Stimulated activated CD8-positive, alpha-beta memory T cell treated with anti-CD3 and anti-CD28 coated beads, Interleukin-4, amount 100 ng/mL, for 4 hours (primary cell): ENCODE measurements at places on chromosomes 3 and 15.
A peak's percentile ranks its signal among the peaks of the same experiment; 100 is the strongest.

DNA sequence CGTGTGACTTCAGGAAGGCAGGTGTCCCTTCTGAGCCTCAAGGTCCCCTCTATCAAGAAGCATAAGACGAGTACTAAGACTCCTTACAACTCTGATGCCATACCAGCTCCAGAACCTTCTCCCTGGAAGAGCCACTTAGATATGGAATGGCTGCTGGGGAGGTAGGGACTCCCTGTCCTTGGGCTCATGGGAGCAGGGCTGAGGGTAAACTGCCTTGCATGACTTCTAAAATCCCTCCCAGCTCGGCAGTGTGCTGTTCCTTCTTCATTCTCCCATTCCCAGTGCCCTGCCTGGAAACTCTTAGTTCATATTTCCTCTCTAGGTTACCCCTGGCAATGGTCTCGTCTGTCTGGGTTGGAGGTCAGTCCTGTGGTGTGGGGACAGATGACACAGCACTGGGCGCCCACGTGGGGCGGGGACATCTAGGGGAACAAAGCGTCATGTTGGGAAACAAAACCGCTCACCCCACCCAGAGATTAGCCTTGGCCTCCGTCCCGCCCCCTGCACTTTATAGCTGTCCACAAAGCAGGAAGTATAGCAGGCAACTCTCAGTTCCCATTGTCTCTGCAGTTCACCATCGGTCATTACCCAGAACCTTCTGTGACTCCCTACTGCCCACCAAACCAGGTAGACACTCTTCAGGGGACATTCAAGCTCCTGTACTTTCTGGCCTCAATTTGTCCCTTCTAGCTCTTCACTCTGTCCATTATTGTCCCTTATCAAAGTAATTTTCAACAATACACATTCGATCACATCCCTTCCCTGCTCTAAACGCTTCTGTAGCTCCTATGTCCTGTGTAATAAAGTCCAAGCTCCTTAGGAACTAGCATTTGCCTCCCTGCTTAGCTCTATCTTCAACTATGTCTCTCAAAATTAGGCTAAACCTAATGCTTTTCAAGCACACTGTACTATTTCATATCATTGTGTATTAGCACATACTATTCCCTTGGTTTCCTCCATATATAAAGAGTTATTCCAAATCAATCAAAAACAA is 73.8 kb downstream of the IQSEC1 start:
- no peak for DNase-seq

DNA sequence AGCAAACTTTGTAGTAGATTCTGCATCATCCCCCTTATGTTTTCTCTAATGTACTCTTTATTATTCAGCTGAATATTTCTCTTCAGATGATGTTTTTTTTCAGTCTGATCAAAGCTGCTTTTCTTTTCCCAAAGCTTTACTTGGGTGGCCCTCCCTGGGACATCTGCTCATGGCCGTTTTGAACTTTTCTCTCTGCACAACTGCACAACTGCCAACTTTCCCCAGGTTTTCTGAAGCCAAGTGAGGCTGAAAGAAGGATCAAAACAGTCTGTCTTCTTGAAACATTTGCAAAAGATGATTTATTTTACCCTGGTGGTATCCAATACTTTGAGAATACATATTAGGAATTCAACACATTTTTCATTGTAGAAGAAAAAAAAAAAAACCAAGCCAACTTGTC is 43.0 kb downstream of the GASK1A start:
- DNase-seq, result no peak

GRCh38 chr15:34799149-34800101 is 4.1 kb upstream of the ACTC1 start:
- DNase-seq, result no peak

DNA sequence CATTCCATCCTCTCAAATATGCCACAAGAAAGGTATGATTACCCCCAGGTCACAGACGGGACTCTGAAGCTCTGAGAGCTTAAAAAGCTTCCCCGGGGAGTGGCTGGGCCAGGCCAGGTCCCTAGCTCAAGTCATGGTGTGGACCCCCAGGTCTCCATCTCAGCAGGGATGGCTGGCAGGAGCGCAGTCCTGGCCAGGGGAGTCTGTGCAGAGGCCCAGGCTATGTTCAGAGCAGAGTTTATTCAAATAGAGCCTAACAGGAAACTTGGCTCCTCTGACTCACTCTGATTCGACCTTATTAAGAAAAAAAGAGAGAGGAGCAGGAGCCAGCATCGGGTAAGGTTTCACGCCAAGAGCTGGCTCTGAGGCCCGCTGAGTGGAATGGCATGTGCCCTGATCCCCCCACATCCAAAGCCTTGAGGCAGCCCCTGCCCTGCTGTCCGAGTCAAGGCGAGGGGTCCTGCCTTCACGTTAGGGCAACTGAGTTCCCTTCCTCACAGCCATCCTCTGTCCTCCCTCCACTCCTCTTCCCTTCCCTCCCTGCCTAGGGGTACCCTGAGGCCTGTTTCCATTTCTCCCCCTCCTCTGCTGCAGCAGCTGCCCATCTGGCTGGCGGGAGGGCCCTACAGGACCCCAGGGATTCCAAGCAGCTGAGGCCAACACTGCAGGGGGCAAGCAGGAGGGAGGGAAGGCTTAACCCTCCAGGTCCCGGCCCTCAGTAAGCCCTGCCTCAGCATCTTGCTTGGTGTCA is 1.9 kb upstream of the LOXL1 start:
- DNase-seq, result no peak

GRCh38 chr3:108406661-108407206 is 103.7 kb downstream of the MYH15 start:
- DNase-seq, result no peak

DNA sequence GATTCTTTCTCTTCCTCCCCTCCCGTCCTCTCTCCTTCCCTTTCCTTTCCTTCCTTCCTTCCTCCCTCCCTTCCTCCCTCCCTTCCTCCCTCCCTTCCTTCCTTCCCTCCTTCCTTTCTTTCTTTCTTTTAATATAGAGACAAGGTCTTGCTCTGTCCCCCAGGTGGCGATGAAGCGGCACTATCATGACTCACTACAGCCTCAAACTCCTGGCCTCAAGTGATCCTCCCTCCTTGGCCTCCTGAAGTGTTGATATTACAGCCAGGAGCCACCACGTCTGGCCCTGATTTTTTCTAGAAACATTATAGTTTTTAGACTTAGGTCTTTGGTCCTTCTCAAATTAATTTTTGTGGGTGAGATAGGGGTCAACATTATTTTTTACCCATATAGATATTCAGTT is 15.5 kb downstream of the GRM2 start:
- no peak for DNase-seq

DNA sequence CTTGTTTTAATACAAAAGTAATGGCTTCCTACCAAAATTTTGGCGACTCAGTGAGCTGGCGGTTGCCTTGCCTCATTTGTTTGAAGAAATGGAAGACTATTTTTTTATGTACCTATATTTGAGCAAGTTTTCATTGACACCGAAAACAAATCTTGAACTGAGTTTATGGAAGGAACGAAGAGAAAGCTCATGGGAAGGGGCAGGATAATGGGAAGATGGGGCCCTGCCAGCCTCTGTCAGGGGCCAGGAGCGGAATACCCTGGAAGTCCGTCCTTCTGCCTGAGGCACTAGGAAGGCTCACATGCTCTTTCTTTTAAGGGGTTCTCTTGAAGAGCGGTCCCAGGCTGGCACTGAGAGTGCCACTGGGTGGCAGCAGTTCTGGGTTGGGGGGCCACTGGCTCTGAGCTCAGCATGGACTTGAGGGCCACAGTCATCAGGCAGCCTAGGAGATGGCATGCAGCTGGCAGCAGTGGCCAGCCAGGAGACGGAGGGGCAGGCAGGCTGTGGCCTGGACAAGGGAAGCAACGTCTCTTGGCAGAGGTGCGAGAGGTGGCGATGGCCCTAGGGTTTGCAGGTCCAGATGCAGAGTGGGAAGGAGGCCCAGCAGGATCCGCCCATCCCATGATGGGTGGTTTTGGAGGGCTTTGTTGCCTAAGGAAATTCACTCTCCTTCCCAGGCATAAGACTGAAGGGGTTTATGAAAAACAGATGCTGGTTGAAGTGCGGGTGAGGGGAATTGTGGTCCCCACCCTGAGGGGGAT is 41.6 kb downstream of the ISG20 start:
- DNase-seq, result no peak

DNA sequence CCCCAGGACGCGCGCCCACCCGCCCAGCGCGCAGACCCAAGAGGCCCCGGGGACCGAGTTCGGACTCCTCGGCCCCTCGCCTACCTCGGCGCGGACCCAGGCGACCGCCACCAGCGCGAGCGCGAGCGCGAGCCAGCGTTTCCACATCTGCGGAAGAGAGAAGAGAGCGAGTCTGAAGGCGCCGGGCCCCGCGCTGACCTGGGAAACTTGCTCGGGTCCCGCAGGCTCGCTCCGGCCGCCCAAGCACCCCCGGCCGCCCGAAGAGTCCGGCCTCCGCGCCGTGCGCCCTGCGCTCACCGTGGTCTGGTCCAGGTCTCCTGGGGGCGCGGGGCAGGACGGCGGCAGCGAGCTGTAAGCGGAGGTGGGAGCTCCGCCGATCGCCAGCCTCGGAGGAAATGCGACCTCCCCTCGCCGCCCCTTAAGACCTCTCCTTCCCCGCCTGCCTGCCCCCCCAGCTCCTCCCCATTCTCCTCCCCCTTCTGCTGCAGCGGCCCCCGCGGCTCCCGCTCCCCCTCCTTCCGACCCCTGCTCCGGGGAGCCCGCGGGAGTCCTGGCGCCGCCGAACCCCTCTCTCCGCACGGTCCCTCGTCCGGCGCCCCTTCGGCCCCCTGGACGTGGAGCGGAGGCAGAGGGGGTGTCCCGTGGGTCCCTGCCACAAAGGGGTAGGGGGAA is at the start of gene FSTL1:
FSTL1 (minus strand) TSS at position 393 of the 672 bp plus-strand sequence; CDS start at position 147, 246 bp downstream.
- no peak for DNase-seq

GRCh38 chr15:63851431-63851830 is 17.7 kb upstream of the HERC1 start:
- DNase-seq, result no peak

GRCh38 chr15:95175914-95176658 is 944.7 kb downstream of the MCTP2 start:
- DNase-seq, result no peak

DNA sequence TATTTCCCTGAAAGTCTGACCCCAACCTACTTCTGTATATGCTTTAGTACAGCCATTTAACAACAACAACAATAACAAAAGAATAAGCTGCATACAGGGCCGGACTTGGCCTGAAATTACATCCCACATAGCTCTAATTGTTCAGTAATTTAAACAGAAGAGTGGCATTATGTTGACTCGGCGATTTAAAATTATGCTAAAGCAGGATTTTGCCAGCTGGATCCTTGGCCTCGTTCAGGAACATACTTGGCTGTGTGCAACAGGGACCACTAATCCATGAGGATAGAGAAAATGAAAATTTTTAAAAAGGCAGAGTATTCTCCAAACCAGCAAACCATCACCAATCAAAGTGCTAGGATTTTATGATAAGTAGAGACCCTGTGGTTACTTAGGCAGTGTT is 433.1 kb upstream of the RBMS3 start:
- DNase-seq, result no peak

DNA sequence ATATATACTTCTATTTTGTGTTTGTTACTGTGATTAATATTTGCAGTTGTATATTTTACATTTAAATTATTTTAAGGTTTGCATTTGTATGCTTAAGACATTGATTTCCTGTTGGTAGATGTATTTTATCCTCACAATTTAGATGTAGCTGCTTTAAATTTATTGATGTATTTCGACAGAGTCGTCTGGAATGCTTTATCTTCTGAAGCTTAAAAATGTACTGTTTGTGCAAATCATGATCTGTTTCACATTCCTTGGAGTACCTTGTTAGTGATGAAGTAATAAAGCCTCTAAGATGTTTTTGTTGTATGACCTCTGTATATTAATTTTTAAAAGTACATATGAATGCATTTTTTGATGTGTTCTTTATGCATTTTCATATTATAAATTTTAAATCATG is 1.9 kb downstream of the CHD2 start:
- no peak for DNase-seq

DNA sequence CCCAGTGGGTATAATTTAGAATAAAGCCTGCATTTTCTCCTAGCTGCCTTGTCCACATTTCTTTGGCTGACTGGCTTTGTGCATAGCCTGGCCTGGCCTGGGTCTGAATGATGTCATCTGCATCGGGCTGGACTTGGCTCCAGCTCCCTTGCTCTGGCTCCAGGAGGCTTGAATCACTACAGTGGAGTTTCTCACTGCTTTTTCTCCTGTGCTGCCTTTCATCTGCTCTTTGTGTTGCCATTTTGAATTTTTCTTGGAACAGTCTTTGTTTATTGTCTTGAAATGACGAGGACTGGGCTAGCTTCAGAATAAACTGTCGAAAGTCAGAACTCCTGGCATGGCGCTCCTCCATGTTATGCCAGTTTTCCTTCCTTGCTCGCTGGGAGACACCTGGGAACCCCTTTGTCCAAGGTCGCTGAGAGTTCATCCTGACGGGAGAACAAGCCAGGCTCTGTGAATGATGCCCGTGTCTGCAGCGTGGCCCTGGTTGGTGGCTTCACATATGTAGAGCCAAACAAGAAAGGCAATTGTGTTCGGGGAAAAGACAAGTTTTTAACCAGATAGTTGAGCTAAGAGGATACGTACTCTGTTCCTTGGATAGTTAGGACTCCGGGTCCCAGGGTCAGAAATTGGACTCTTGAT is 258.9 kb downstream of the PDZRN3 start:
- no peak for DNase-seq

- DNase-seq, result no peak
Measured at GRCh38 chr3:165196577-165197480, 645 bp upstream of the SLITRK3 start.

GRCh38 chr3:187968883-187969580 is 184.9 kb upstream of the LPP start:
- DNase-seq, result no peak

- DNase-seq, result peak; percentile 57
Measured at GRCh38 chr3:183555541-183556081, at the start of gene KLHL6. TSS of gene KLHL6 (minus strand) at chr3:183555706. CDS start at chr3:183555653, 53 bp downstream.

GRCh38 chr15:85334241-85334640 is 46.2 kb upstream of the AKAP13 start:
- no peak for DNase-seq

- DNase-seq, result no peak
Measured at GRCh38 chr3:52865994-52866393, 31.2 kb upstream of the MUSTN1 start.

DNA sequence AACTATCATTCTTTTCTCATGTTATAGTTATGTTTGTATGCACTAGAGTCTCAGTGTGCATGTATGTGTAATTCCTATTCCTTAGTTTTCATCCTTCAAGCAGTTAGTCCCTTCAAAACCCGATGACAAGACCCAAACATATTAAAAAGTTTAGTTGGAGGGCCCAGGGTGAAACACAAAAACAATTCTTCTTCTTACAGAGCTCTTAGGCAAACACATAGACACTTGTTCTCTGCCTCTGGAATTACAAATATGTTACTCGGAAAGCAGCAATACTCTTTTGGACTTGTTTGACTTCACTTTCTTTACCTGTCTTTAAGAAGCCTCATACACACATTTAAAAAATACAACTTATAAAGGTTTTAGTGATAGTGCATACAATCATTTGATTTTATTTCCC is 763 bp upstream of the CNTN6 start:
- DNase-seq, result no peak
